Activated CD4-positive, alpha-beta memory T cell treated with anti-CD3 and anti-CD28 coated beads, Interleukin-2, amount 10 ng/mL, durations not matched to agents 7 days and 5 days (primary cell): ENCODE measurements at places on chromosomes 4 and X. TPM values are rescaled to one million over a fixed set of nuclear protein-coding genes. Genes with fewer than 3 reads are reported as not detected.

The GABRG1 gene
- total RNA-seq: not detected

The RNF150 gene
- total RNA-seq: not detected

GRCh38 chr4:6773616-6774540 lies 8.6 kb upstream of the KIAA0232 start:
- no peak for DNase-seq
- H3K4me3 ChIP-seq: no peak overlapping the region
- H3K27ac ChIP-seq: no peak overlapping the region
- H3K36me3 ChIP-seq: no peaks in the 10 kb centered on the region
- peaks cover 20% of the 10 kb centered on the region for H3K27me3 ChIP-seq
- H3K4me1 ChIP-seq: peaks cover 35% of the 10 kb centered on the region

- H3K36me3 ChIP-seq: peaks cover 7% of the 10 kb centered on the region
- peaks cover 63% of the 10 kb centered on the region for H3K4me1 ChIP-seq
- peak; percentile 50 for DNase-seq
- peak overlapping the region; percentile 88 for H3K27ac ChIP-seq
- H3K4me3 ChIP-seq: peak overlapping the region; percentile 28
- no peaks in the 10 kb centered on the region for H3K27me3 ChIP-seq
These were observed 52.5 kb upstream of the ANTXR2 start for GRCh38 chr4:80125252-80126177.

DNA sequence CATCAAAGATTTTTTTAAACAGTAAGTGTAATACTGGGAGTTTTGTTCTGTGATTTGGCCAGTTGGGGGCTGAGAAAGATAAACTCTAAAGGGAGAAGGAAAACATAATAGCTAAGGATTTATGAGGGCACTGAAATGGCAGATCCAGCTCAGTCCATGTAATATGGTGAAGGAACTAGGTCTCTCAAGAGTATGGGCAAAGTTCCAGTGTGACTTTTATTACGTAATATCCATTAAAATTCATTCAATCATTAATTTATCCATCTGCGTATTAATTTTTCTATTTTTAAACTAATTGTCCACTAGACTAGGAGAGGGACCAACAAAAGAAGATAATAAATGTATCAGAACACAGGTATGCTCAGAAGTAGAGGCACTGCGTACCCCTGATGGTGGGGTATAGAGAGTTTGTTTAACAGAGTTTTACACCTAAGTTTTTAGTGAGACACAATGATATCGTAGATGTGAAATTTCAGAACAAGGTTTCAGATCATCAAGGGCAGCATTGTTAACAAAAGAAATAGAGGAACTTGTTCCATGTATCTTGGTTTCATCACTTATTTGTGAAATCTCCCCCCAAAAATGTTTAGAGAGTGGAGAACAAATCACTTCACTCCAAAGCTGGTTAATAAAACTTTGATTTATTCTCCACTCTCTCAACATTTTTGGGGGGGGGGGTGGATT lies 351.1 kb downstream of the GRXCR1 start:
- no peaks in the 10 kb centered on the region for H3K36me3 ChIP-seq
- no peaks in the 10 kb centered on the region for H3K27me3 ChIP-seq
- no peak for DNase-seq
- no peaks in the 10 kb centered on the region for H3K4me1 ChIP-seq
- H3K4me3 ChIP-seq: no peak overlapping the region
- H3K27ac ChIP-seq: no peak overlapping the region
